Head of caudate nucleus (tissue), 42 donors: ENCODE measurements at places on chromosomes 3 and 15.

DNA sequence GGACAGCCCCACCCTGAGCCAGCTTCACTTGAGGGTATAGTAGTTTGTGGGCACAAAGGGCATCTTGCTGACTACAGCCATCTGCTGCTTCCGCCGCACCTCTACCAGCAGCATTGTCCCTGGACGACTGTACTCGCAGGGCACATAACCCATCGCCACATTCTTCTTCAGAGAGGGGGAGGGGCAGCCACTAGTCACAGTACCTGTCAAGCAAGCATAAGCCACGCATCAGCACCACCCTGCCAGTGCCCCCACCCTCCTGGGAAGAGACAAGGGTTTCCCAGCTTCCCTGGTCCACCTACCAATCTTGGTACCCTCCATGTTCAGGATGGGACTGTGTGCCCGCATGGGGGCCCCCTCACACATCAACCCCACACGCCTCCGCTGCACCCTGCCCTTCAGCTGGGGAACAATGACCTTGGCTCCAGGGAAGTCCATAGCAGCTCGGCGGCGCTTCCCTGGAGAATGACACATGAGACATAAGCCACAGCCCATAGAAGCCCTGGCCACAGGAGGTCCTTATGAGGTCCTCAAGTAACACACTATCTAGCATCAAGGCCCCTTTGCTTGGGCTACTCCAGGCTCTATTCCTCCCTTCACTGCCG is 4.7 kb downstream of the AMT start:
- no peak for DNase-seq

GRCh38 chr3:129311054-129311902 is 32.6 kb downstream of the HMCES start:
- DNase-seq: no peak

DNA sequence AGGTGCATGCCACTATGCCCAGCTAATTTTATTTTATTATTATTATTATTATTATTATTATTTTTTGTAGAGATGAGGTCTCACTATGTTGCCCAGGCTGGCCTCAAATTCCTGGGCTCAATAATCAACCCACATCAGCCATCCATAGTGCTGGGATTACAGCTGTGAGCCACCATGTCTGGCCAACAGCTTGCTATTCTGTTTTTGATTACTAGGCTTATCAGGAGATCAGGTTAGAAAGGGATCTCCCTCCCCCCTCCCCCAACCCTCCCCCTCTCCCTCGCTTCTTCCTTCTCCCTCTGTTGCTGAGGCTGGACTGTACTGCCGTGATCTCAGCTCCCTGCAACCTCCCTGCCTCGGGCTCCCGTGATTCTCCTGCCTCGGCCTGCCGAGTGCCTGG is 8.6 kb downstream of the CLN6 start:
- no peak for DNase-seq

DNA sequence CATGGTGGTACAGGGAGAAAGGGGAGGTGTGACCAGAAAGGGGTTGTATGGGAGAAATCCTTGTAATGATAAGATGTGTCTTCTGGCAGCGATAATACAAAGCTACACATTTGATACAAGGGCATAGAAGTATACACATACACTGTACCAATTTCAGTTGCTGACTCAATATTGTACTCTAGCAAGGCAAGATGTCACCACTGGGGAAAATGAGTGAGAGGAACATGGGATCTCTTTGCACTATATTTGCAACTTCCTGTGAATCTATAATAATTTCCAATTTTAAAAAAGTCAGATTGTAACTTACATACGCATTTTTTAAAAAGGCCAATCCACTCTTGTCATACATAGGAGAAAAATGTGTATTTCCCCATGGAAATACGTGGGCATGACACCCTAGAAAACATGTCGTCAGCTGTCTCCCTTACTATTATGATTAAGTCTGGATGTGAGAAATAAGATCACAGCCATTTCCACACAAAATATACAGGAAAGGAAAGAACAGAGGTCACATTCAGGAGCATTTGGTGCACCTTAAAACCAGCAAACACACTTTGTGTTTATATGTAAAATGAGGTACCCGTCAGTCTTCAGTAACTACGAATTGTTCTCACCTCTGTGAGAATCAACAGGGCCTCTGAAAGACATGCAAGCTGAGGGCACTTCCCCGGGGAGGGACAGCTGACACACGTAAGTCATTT is 22.9 kb downstream of the PRR23E start:
- DNase-seq: no peak

GRCh38 chr3:135965129-135965505 is 411 bp upstream of the PPP2R3A start:
- DNase-seq: no peak

GRCh38 chr3:194572143-194572789 is 61.0 kb downstream of the TMEM44 start:
- no peak for DNase-seq

- no peak for DNase-seq
These were observed 510.8 kb downstream of the SHQ1 start for GRCh38 chr3:72337480-72337855.

DNA sequence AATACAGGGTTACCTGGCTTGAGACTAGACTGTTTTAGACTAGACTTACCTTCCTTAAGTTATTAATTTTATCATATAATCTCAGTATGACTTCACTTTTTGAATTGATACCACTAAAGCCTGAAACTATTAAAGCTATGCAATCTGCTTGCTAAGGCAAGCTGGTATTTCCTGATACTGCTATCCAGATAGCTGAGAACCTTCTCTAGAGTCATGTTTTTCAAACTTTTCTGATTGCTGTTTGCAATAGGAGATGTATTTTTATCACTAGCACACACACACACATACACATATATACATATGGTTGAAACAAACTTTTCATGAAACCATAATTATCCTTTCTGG is 9.3 kb upstream of the MAGI1 start:
- no peak for DNase-seq

DNA sequence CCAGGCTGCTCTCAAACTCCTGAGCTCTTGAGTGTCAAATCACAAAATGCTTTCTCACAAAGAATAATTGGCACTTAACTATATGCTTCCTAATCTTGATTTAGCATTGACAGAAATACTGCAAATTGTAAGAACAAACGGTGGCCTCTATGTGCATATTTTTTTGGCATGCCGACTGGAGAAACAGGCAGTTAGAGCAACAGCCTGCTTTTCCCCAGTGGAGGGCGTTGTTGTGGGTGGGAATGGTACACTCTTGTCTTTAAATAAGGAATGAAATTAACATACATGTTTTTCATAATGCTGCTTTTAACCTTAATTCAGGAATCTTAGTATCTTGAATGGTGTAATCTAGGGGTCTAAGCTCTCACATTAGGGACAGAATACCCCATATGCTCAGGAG is 31.1 kb upstream of the SV2B start:
- no peak for DNase-seq

DNA sequence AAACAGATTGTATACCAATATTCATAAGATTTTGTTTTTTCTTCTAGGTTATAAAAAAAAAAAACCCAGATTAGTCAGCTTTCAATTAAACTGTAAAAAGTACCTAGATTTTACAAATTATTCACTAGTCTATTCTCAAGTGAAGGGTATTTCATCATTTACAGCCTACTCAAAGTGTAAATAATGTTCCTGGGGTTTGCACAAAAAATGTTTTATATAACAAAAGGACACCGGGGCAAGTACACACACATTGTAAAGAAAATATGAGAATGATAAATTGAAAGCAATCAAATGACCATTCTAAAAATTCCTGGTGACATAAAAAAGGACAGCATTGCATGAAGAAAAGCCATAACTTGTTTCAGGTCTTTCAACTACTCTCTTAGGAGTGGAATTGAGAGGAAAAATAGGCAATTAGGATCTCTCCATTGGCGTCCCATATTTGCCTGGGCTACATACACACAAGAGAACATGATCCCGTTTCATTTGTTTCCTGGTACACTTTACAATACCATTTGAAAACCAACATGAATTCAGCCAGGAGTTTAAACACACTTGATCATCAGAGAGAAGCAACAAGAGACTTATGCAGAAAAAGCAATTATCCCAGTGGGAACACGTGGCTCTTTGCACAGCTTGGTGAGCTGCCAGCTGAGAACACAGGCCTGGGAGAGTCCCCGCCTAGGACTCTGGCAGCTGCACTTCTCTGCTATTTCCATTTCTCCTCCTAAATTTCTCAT is 1039.2 kb downstream of the ROBO1 start:
- DNase-seq: peak; percentile 80

DNA sequence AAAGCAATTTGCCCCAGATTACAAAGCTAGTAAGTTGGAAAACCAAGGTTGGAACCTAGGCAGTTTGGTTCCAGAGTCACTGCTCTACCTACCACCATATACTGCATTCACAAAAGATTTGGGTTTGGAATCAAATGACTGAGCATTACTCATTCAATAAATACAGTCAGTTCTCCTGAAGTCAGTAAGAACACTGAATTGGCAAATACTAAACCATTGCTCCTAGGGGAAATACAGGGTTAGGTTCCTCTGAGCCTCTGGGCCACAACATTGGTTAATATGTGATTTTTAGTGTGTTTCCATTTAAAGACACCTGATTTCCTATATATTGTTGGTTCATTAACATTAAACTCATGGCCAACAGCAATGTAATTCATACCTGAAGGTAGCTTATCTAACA is 2.1 kb upstream of the EIF5A2 start:
- DNase-seq: no peak

DNA sequence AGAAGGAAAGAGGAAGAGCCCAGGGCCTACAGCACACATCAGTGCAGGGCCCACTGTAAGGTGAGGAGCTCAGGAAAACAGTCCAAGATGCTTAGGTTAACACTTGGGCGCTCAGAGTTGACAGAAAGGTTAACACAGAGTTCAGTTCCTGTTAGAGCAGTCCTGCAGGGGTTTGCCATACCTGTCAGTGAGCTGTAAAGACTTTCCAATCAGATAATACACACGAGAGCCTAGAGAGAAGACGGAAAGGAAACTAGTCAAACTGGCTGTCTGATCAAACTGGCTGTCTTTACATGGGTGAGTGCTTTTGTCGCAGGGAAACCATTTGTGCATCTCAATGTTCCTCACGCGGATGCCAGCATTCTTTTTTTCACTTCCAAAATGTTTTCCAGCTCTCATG is 61.4 kb upstream of the ARHGEF26 start:
- no peak for DNase-seq

- no peak for DNase-seq
These were observed 96.5 kb upstream of the PHLDB2 start for GRCh38 chr3:111762537-111762936.

- DNase-seq: no peak
These were observed 86.1 kb downstream of the LIPC start for GRCh38 chr15:58517682-58518525.

DNA sequence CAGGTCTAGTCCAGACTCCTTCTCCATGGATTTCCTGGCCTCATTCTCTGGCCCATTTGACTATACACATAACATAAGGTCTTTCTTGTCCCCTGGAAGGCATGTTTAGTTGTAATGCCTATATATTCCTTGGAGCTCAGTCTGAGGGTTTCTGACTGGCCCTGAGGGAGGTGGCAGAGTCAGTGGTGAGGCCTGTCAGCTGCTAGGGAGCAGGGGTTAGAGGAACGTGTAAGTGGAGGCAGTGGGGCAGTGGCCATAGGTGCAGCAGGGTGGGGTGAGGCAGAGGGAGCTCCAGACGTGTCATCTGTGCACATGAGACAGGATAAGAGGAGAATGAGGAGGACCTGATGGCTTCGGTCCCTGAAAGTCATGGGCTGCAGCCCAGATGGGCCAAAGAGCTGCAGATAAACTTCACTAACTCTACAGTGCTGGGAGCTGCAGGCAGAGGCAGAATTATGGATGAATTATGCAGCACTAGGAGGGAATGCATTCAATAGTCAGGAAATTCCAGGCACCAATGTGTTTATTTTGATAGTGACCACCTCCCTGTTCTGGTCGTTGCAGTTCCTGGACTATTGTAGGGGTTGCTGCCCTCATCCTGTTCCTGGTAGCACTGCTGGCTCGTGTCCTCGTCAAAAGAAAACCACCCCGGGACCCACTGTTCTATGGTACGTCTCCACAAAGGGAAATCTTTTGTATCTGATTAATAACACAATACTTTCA is 4.9 kb downstream of the TM6SF1 start:
- no peak for DNase-seq

DNA sequence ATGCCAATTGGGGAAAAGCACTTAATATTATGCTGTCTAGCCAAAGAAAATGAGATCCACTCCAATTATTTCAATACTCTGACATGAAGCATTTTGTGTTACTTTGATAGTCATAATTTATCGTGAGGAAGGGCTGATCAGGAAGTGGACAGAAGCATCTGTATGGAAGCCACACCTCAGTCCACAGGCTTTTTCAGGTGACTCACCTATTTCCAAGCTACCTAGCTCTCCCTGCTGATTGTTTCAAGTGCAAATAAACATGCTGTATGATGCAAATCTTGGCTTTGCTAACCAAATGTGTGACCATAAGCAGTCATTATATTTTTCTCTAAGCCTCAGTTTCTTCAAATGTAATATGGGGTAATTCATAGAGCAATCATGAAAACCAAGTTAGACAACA is 30.8 kb upstream of the CPB1 start:
- no peak for DNase-seq

DNA sequence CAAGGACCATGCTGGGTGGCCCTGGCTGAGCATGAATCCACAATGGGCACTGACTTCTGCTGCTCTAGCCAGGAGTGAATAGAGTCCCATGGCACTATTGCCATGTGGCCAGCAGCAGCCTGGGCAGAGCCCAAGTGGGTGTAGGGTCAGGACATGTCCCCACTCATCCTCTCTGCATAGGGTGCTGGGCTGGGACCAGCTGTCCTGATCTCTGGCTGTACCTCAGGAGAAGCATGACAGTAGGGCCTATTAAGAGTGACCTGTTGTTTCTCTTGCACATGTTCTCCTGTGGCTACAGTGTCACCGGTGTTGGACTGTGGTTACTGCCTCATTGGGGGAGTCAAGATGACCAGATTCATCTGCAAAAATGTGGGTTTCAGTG is 46.9 kb downstream of the DLEC1 start:
- no peak for DNase-seq

DNA sequence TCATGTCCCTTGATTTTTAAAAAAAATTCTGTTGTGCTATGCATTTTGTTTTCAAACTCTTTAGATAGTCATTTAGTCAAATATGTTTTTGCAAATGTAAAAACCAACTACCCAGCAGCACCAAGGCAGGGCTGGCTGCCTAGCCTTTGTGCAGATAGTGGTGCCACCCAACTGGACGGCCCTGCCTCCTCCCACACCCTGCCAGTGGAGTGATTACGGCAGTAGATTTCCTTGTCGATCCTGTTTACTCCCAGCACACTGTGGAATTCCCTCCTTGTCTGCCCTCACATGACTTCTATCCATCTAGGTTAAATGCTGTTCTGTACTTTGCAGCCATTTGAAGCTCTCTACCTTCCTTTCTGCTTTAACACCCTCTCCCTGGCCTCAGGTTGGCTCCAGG is 79.4 kb upstream of the PLXNA1 start:
- DNase-seq: no peak

DNA sequence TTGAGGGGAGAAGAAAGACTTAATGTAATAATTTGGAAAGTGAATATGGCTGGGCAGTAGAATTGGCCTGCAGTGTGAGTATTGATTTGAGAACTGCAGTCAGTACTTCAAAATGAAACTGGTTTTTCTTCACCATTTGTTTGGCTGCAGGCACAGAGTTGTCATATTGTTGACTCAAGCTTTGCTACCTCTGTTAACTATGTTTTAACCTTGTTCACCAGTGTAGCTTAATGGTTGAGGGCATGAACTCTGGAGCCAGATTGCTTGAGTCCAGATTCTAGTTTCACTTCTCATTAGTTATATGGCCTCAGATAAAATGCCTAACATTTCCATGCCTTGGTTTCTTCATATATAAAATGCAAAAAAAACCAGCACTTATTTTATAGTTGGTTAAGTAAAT is 64.1 kb downstream of the CFAP44 start:
- DNase-seq: no peak

GRCh38 chr15:99683000-99683670 is 50.1 kb downstream of the LYSMD4 start:
- no peak for DNase-seq
